ENCODE measurements at places on chromosomes 13 and 19.

DNA sequence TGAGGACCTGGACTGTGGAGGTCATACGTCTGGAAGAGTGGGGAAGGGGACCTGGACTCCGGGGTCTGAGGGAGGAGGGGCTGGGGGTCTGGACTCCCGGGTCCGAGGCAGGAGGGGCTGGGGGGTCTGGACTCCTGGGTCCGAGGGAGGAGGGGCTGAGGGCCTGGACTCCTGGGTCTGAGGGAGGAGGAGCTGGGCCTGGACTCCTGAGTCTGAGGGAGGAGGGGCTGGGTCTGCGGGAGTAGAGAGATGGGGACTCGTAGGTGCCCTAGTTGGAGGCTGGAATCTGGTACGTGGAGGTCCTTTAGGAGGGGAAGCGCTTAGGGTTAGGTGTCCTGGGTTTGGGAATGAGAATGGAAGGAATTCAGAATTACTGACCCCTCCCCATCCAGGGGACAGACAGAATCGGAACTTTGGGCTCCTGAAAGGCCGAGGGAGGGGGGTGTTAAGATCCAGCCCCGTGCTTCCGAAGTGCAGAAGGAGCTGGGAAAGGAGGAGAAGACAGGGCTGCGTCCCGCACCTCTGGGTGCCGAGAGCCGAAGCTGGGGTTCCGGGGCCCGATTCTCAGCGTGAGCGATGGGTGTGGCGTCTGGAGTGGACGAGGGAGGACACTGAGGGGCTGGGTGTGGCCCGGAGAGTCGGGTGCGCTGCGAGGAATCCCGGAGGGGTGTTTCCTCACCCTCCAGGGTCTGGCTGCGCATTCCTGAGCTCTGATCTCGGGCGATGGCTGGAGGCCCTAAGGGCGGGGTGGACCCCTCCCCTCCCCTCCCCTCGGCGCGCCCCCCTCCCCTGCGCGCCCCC, 608 bp downstream of the MYADM start:
- peak; percentile 25 for DNase-seq

DNA sequence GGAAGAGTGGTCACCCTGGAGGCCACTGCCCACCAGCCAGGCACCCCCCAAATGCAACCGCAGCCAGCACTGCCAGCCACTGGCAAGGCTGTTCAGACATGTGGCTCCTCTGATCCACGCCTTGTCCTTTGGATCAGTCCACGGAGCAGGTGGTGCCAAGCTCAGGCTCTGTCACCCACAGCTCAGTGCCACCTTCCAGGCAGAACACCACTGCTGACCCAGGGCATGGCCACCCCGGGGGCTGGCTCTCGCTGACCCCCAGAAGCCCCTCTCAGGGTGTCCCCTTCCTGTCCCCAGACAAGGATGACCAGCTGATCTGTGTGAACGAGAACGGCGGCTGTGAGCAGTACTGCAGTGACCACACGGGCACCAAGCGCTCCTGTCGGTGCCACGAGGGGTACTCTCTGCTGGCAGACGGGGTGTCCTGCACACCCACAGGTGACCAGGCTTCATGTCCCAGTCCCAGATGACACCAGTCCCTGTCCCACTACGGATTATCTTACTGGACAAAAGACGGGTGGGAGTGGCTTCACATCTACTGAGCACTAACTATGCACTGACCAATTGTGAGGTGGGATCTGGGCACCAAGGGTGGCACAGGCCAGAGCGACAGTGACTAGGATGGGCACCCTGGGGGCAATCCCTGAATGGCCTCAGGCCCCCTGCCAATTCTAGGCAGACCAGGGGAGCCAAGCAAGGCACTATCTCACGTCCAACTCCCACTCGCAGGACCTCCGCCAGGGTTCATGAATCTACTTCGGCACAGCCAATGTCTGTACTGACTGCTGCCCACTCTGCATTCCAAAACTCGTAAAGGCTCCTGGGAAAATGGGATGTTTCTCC, 7.0 kb upstream of the F10 start:
- no peak for DNase-seq

DNA sequence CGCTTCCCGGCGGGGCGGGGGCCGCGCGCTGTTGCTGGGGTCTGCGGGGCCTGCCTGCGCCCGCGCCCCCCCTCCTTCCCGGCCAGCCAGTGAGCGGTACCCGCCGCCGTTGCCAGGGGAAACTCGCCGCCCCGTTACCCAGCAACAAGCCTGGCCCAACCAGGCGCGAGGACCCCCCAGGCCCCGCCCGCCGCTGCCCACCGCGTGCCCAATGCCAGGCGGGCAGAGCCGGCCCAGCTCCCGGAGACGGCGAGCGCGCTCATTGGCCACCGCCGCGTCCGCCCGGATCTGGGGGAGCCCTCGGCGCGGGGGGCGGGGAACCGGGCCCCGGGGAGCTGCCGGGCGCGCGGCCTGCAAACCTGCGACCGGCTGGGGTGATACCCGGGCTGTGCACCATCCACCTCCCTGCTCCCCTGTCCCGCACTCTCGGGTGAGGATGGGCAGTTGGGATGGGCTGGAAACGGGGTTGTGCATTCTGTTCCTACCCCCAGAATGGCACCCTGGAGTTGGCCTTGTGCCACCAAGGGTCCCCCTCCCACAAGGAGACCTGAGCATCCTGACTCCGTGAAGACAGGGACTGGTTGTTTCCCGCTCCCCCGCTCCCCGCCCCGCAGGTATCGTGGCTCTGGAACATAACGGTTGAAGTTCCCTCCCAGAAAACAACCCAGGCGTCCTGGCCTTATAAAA, 8.8 kb upstream of the BBC3 start:
- DNase-seq, result no peak

DNA sequence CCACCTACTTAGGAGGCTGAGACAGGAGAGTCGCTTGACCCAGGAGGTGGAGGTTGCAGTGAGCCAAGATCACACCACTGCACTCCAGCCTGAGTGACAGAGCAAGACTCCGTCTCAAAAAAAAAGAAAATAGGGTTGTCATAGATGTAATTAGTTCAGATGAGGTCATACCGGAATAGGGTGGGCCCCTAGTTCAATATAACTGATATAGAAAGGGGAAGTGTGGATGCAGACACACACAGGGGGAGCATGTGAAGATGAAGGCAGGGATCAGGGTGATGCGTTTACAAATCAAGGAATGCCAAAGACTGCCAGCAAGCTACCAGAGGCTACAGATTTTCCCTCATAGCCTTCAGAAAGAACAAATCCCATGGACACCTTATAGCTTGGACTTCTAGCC, 24.3 kb upstream of the EEF1AKMT1 start:
- DNase-seq, result no peak

DNA sequence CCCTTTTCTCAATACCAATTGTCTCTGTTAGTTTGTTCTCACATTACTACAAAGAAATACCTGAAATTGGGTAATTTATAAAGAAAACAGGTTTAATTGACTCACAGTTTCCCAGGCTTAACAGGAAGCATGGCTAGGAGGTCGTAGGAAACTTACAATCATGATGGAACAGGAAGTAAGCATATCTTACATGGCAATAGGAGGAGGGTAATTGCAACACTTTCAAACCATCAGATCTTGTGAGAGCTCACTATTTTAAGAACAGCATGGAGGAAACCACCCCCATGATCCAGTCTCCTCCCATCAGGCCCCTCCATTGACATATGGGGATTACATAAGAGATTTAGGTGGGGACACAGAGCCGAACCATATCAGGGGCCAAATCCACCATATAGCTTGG, 1210.1 kb upstream of the SPRY2 start:
- no peak for DNase-seq

DNA sequence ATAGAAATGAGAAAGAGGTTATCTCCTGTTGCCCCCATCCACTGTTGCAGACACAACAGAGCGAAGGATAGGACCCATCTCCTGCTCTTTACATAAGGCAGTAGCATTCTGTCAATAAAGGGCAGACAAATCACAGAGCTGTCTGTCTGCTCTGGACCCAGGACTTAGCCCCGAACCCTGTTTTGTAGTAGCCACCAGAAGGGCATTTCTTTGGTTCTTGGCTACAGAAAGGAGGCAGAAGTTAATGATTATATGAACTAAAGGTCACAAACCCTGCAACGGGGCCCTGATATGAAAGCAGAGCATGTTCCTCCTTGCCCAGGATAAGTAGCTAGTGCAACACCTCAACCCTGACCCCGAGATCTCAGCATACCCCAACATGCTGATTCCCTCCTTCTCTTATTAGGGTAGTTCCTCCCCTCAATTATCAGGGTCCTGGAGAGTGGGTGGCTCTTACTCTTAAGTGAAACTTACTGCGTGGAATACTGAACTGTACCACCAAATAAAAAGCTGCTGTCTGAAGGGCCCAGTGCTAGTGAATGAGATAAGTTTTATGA, 680.4 kb upstream of the SPRY2 start:
- DNase-seq, result no peak

GRCh38 chr19:31118986-31119385, 230.2 kb downstream of the TSHZ3 start:
- no peak for DNase-seq

DNA sequence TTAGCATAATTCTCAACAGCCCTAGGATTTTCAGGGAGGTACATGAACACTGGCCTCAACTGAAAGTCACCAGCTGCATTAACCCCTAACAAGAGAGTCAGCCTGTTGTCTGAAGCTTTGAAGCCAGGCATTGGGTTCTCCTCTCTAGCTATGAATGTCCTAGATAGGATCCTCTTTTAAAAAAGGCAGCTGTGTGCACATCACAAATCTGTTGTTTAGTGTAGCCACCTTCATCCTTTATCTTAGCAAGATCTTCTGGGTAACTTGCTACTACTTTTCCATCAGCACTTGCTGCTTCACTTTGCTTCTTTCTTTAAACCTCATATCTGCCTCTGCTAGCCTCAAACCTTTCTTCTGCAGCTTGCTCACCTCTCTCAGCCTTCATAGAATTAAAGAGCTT, 1692.1 kb downstream of the EFNB2 start:
- DNase-seq, result no peak

DNA sequence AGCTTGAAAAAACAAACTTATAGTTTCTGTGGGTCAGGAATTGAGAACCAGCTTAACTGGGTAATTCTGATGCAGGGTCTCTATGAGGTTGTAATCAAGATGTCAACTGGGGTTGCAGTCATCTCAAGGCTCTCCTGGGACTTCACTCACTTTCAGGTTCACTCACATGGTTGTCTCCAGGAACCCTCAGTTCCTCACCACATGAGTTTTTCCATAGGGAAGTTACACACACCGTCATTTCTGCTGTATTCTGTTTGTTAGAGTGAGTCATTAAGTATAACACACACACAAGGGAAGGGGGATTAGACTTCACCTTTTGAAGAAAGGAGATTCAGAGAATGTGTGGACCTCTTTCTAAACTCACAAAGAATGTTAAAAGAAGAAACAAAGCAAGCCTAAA, 34.9 kb upstream of the MLNR start:
- no peak for DNase-seq

GRCh38 chr13:24693862-24694471, 13.8 kb downstream of the ATP12A start:
- DNase-seq, result no peak

- no peak for DNase-seq
Observed at GRCh38 chr13:48853728-48854102, 122.0 kb upstream of the FNDC3A start.

DNA sequence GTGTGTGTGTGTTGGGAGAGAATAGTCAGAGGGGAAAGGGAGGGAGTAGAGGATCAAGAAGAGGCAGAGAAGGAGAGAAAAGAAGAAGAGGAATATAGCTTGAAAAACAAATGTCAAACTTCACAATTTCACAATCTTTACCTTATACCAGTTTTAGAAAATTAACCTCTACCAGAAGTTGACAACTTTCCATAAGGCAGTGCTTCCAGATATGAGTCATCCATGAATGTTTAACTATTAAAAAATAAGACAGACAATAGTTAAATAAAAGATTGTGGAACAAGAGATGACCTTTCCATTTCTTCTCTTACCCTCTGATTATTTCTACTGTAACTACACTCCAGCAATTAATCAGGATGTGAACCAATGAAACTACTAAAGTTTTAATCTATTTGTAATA, 229.4 kb downstream of the ITGBL1 start:
- DNase-seq, result no peak

GRCh38 chr19:11576227-11576626, 1.2 kb downstream of the ACP5 start:
- no peak for DNase-seq

GRCh38 chr19:41908724-41909464, 19.4 kb downstream of the ERFL start:
- DNase-seq, result no peak

GRCh38 chr19:45322311-45322710, 364 bp downstream of the CKM start:
- DNase-seq, result no peak
